Fibroblast of skin of right quadriceps (primary cell): ENCODE measurements at places on chromosomes 6 and 20.
A peak's percentile ranks its signal among the peaks of the same experiment; 100 is the strongest.

DNA sequence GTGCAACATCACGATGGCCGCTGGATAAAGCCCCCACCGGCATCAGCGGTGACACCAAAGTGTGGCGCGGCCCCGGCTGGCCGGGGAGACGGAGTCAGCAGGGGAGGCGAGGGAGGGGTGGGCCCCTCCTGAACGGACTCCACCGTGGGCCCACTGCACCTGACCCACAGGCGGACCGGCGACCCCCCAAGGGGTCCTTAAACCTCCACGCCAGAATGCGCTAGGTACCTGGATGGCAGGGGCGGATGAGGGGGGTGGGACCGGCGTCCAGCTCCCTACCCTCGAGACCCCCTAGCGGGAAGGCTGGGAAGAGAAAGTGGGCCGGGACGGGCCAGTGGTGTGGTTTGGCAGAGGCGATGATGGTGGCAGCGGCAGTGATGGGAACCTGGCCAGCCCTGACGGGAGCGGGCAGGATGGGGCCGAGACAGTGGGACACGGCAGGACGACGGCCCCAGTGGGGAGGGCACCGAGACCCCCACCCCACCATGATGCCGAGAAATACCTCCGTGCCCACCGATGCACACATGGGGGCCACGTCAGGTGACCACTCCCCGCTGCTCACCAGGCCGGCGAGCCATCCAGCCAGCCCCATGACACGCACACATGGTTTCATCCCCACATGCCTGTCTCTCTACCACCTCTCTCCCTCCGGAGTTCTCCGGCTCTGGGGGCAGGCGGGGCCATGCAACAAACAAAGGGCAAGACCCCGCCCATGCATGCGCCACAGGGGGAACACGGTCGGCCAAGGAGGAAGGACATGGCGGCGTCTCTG, 771.9 kb upstream of the DEFB115 start:
- no peak for DNase-seq

DNA sequence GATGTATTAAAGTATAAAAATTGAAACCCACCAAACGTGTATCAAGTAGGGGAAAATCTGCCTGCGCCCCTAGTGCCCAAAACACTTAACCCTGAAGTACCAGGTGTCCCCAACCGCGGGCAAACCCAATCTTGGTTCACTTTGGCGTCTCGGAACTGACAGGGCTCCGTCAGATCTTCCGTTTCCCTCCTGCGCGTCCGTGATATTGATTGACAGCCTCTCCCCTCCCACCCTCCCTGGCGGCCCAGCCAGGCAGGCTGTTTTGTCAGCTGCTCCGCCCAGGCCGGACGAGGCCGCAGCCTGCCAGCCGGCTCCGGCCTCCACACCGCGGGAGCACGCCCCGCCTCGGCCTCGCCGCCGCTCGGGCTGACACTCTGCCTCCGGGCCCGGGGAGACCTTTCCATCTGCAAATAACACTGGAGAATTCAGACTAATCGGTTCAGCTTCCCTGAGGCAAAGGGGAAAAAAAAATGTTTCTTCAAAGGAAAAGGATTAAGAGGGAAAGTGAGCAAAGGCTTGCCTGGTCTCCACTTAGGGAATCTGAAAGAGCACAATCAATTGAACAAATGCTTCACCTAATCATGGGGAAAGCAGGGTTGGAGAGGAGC, 234.9 kb upstream of the MCHR2 start:
- DNase-seq: peak; percentile 49

GRCh38 chr20:10536531-10536930, 101.4 kb downstream of the SLX4IP start:
- DNase-seq: no peak

DNA sequence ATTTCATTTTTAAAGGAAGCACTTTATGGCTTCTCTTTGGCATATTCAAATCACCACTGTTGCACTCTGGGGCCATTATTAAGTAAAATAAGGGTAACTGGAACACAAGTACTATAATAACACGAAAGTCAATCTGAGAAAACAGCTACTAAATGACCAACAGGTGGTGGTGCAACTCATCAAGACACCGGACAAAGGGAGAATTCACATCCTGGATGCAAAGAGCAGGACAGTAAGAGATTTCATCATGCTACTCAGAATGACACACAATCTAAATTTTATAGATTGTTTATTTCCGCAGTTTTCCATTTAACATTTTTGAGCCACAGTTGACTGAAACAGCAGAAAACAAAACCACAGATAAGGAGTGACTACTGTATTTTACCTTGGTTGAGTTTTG, 27.6 kb upstream of the LY86 start:
- DNase-seq: no peak

GRCh38 chr6:4672772-4673171, 103.4 kb upstream of the CDYL start:
- no peak for DNase-seq

- DNase-seq: no peak
These were observed 234.5 kb downstream of the TMEM242 start for GRCh38 chr6:157088841-157089240.

DNA sequence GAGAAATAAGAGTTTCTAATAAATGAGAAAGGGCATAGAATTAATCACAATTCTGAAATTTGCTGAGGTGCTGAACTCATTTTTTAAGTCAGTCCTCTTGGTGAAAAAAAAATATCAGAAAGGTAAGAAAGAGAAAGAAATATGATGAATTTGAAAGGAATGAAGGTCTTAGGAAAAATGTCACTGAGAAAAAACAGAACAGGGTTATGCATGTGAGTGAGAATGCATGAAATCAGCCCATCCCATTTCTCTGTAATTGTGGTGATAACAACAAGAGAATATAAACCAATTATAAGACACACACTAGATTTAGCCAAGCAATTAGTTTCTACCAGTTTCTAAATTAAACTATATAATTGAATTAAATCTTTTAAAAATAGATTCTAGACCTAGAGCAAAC, 138.9 kb downstream of the TBX18 start:
- no peak for DNase-seq

- no peak for DNase-seq
These were observed 71.4 kb downstream of the SOBP start for GRCh38 chr6:107561306-107561705.

- no peak for DNase-seq
These were observed 107.0 kb downstream of the CD83 start for GRCh38 chr6:14224359-14225103.

- DNase-seq: no peak
These were observed 98.4 kb upstream of the SPACA1 start for GRCh38 chr6:87949194-87949593.

- no peak for DNase-seq
These were observed 48.7 kb downstream of the RIN2 start for GRCh38 chr20:19806806-19807190.

DNA sequence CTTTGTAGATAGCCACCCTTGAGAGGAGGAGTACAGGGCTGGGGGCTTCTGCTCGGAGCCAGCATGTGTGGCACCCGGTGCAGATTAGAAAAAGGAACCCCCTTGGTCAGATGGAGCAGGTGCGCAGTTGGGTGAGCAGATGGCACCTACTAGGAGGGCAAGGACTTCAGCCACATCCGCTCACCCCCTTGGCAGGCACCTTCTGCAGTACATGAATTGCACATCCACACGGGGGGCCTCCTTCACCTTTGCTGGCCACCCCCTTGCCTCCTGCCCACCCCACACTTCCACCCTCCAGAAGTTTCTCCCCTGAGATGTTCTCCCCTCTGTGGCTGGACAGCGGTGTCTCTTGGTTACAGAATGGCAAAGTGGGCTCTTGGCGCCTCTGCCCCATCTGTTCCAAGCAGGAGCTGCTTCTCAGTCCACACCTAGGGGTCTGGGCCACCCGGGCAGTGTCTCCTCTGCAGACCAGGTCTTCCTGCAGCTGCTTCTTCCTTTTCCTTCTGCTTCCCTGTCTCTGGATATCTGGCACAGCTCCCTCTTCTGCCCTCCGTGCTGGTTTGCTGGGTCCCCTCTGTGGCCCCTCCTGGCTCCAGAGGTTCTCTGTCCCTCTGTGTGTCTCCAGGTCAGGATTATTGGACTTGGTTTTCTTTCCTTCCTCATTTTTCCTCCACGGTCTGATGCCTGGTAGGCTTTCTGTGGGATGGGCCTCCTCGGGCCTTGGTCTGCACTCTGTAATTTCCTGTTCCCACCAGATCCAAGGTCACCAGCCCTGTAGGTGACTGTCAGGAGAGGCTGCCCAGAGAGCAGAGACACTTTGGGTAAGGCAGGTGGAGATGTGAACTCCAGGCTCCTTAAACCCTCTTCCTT, 4.1 kb downstream of the MDFI start:
- no peak for DNase-seq

GRCh38 chr20:19807946-19808330, 49.9 kb downstream of the RIN2 start:
- DNase-seq: no peak

DNA sequence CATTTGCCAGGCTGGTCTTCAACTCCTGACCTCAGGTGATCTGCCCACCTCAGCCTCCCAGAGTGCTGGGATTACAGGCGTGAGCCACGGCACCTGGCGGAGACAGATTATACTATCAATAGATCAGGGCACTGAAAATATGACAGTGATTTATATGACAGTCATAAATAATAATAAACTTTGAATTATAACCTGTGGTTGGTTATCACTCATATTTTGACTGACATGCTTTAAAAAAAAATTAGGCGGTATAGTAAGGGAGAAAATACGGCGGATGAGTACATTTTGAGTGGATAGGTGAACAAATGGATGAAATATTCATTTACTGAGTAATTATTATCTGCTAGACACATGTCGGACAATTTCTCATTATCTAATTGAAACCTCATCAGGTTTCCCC, 28.8 kb downstream of the TMEM244 start:
- no peak for DNase-seq

GRCh38 chr6:169881398-169881797, 130.0 kb downstream of the ERMARD start:
- DNase-seq: no peak

DNA sequence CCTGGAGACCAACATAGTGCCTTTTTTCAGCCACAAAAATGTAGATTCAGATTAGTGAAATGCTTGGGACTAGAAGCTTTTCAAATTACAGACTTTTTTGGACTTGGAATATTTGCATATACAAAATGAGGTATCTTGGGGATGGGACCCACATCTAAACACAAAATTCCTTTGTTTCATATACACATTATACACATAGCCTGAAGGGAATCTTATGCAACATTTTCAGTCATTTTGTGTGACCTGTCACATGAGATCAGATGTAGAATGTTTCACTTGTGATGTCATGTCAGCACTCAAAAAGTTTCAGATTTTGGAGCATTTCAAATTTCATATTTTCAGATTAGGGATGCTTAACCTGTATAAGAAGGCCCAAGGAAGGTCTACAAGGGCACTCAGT, 44.5 kb upstream of the ALDH8A1 start:
- no peak for DNase-seq

DNA sequence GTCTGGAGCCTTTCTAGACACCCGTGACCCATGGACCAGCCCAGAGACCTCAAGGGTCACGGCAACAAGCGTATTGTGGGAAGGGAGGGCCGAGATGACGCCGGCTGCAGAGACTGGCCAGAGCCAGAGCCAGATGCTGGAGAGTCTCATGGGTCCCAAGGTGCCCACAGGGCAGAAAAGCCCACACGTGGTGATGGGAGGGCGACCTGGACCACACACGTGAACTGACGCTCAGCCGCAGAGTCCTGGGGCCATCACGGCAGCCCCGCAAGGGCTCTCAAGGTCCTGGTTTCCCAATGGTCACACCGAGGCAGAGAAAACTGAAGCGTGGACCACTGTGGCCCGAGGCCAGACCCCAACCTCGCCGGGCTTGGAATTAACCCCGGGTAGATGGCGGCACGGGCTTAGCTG, 92.6 kb downstream of the YTHDF1 start:
- no peak for DNase-seq

- peak; percentile 14 for DNase-seq
These were observed at the start of gene EBF4 for GRCh38 chr20:2692036-2692885. EBF4 (plus strand) TSS chr20:2692780; CDS start chr20:2693646, 866 bp downstream.

DNA sequence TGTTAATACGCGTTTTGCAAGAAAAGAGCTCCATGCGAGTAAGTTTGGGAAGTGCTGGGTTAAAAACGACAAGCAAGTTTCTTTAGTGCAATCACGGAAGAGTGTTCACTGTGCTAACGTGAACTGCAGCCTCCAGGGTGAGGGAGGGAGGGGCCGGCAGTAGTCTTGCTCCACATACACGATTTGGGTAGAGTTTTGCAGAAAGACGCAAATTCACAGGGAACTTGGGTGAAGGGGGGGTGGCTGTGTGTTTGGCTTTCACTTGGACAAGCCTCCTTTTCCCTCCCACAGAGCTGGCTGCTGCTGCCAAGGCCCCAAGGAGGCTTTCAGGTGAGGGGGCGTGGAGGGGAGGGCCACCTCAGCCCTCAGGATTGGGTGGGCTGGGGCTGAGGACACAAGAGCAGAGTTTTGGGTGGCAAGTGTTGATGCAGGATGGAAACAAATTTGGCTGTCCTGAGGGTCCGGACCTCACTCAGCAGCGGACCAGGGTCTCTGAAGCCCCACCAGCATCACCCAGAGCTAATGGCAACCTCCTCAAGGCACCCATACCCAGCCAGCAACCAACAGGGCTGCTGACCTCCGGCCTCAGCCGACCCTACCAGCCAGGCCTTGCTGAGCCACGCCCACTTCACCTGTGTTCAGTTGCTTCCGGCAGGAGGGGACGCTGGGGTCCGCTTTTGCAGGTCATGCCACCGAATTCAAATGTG, 204.5 kb downstream of the ERMARD start:
- DNase-seq: no peak

- no peak for DNase-seq
These were observed 68.2 kb upstream of the KHDRBS2 start for GRCh38 chr6:62354261-62354660.

GRCh38 chr6:138538390-138539031, 39.2 kb upstream of the NHSL1 start:
- DNase-seq: peak; percentile 47

DNA sequence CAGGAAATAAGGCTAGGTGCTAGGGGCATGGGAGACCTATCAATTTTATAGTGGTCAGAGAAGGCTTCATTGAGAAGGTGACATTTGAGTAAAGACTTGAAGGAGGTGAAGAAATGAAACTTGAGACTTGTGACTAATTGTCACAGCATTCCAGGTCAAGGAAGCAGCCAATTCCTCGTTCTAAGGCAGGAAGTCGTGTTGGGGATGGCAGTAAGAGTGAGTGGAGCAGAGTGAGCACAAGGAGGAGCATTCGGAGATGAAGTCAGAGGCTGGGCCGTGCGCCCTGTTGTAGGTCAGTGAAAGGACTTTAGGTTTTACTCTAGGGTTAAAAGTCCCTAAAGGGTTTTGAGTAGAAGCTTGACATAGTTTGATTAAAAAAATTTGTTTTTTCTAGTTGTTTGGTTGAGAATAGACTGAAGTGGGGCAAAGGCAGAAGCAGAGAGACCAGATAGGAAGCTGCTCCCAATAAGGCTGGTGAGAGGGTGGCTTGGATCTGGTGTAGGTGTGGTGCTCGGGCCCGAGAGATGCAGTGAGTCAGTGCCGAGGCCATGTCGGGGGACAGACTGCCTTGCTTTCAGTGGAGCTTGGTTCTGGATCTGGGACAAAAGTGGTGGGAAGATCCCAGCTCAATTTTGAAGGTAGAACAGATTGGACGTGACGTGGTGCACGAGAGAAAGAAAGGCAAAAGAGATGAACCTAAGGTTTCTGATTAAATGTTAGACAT, 2.6 kb upstream of the RSPH3 start:
- peak; percentile 46 for DNase-seq
